ENCODE measurements at places on chromosomes 4 and X. TPM values are rescaled to one million over a fixed set of nuclear protein-coding genes. Genes with fewer than 3 reads are reported as not detected.

DNA sequence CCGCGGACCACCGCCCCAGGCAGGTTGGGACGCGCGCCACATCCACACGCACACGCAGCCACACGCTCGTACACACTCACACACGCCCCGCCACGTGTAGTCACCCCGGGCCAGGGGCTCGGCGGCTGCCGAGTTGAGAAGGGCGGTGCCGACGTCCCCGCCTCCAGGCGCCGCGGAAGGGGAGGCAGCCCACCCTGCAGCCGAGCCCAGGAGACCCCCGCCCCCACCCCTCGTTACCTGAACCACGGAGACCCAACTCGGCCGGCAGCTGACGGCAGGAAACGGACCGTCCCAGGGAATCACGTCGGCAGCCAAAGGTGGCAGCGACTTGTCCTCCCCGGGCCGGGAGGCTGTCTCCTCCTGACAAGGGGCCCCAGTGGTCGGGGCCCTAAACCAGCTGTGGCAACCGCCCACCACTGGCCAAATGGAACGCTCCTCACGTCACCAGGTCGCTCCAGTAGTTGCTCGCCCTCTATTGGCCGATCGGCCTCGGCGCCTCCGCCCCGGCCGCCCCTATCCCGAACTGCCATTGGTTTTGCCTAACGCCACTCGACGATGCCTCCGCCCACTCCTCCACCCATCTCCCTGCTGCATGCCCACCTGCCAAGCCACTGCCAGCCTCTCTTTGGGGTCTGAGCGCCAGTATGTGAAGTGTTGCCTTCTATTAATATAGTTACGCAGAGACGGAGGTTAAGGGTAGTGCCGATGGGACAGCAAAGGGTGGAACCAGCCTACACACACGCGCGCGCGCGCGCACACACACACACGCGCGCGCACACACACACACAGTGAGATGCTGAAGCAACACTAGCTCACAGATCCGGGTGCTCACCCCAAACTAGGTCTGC lies at the start of gene ZDHHC9:
ZDHHC9 (minus strand) TSS at position 428 of the 848 bp plus-strand sequence. CDS start 1,941 bp downstream, outside the sequence.
- DNase-seq, result peak; percentile 85

- no peak for DNase-seq
Measured at GRCh38 chrX:15334561-15334960, 762 bp downstream of the PIGA start.

DNA sequence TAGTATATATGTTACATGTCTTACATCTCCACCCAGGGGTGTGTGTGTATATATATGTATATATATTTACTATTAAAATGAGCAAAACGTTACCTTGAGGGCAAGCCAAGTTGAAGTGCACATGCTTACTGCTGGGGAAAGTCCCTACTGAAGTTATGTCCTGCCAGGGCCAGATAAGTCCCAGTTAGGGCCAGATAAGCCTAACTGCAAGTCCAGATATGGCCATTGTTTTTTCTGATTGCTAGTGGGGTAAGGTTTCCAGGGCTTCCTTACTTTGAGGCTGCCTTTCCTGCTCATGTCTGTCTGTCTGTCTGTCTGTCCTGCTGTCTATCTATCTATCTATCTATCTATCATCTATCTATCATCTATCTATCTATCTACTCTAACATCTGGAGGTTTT lies 19.3 kb upstream of the ZNF81 start:
- no peak for DNase-seq

DNA sequence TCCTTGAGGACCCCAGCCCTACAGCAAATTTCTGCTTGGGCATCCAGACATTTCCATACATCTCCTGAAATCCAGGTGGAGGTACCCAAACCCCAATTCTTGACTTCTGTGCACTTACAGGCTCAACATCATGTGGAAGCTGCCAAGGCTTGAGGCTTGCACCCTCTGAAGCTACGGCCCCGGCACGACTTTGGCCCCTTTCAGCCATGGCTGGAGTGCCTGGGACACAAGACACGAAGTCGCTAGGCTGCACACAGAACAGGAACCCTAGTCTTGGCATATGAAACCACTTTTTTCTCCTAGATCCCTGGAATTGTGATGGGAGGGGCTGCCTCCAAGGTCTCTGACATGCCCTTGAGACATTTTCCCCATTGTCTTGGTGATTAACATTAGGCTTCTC lies 1417.7 kb downstream of the ARAP2 start:
- no peak for DNase-seq

- DNase-seq, result no peak
Measured at GRCh38 chrX:103614999-103615398, 7.2 kb downstream of the TCEAL3 start.

GRCh38 chrX:47297874-47298273 lies 65.1 kb downstream of the USP11 start:
- no peak for DNase-seq

GRCh38 chr4:46830971-46831454 lies 78.0 kb downstream of the COX7B2 start:
- DNase-seq, result no peak

- DNase-seq, result peak; percentile 32
Measured at GRCh38 chrX:134990801-134991481, at the start of gene SMIM10. Gene SMIM10, plus strand, starts transcription at chrX:134990991. Its CDS starts 105 bp downstream, at chrX:134991096.

- DNase-seq, result no peak
Measured at GRCh38 chr4:188417181-188417580, 277.9 kb downstream of the TRIML1 start.

GRCh38 chrX:105063743-105064142 lies 156.8 kb downstream of the TEX13A start:
- DNase-seq, result no peak

- no peak for DNase-seq
Measured at GRCh38 chr4:24743927-24744326, 51.4 kb upstream of the SOD3 start.

The ARHGAP6 gene
- not detected for total RNA-seq

The SPARCL1 gene
- not detected for total RNA-seq

The TENM3 gene
- 13.8 TPM for total RNA-seq
